Cerebellar nuclear complex (tissue), 1 donor: ENCODE measurements at places on chromosomes 1 and 21.

- DNase-seq = no peak
These were observed 71.3 kb downstream of the ATP5PO start for GRCh38 chr21:33844104-33844889.

GRCh38 chr1:16625497-16626408 is 12.4 kb upstream of the NBPF1 start:
- DNase-seq = no peak

DNA sequence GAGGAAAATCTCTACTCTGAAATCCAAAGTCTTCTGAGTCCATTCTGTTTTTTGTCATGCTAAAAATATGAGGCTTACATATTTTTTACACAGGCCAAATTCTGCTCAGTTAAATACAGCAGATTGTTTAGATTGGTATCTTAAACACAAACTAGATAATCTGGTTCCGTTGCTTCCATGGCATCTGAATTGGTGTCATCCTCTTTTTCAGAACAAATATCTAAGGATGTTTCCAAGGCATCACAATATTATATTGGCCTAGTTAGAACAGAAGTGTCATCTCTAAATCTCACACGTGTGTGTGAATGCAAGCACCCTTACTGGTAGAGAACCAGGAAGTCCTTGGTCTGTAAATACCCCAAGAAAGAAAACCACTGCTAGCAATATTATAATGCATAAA is 151.2 kb downstream of the NRIP1 start:
- no peak for DNase-seq

DNA sequence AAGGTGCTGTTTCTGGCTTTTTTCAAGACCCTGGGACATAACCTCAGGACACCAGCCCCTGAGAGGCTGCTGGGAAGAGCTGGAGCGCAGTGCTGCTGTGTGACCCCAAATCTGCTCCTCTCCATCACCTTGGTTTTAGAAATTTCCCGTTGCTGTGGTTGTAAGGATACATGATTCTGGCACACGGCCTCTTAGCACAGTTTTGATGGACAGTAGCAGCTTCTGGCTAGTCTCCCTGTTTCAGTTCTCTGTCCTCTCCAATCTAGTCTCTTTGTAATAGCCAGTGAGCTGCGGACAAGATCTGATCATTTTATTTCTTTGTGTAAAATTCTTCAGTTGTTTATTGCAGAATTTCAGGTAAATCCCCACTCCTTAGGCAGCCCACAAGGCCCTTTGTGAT is 3.1 kb downstream of the CLIC6 start:
- no peak for DNase-seq

DNA sequence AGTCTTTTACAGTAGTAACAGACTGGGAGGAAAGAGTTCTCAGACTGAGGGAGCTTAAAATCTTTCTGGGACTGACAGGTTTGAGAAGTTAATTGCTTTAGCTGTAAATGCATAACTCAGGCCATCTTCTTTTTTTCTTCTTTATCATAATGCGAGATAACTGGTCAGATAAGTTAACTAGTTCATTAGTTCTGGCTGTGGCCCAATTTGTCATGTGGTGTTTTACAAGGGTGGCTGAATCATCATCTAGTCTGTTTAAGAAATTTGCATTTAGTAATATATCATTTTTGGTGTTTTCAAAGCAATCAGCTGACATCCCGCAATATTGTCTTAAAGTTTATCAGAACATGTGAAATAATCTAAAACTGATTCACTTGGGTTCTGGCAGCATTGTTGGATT is 14.0 kb downstream of the HSD3B2 start:
- no peak for DNase-seq

DNA sequence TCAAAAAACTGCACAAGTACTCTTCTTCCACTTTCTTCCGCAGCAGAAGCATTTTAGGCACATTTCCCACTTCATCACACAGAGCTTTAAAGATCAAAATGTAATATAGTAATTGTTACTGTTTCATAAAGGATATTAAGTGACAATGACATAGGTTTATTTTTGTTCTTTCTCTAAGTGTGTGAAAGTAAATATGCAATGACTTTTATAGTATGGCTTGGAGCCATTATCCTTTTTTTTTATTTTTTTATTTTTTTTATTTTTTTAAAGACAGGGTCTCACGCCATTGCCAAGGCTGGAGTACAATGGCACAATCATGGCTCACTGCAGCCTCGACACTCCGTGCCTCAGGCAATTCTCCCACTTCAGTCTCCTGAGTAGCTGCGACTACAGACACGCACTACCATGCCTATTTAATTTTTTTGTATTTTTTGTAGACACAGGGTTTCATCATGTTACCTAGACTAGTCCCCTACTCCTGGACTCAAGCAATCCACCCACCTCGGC is 7.0 kb downstream of the TRIM33 start:
- DNase-seq = no peak

- no peak for DNase-seq
These were observed 1.2 kb downstream of the RXFP4 start for GRCh38 chr1:155942578-155943141.

- no peak for DNase-seq
These were observed 38.5 kb downstream of the HSPG2 start for GRCh38 chr1:21898326-21899200.

DNA sequence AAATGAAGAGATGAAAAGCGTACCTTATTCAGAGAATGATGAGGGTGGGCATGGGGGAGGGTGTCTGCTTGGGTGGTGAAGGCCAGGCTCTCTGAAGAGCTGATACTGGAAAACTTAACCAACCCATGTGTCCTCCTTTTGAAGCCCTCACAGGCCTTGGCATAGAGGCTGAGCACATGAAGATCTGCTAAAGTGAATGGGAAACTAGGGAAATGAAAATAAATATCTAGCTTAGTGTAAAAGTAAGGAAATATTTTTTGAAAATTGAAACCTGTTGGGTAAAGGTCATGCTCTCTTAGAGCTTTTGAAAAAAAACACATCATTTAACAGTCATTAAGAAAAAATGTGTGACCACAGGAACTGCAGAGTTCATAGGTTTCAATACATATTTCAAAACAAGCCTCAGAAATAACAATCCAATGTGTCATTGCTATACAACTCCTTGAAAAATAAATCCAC is 40.5 kb upstream of the RALGPS2 start:
- DNase-seq = no peak

- no peak for DNase-seq
These were observed 18.2 kb upstream of the MX1 start for GRCh38 chr21:41407541-41408460.

DNA sequence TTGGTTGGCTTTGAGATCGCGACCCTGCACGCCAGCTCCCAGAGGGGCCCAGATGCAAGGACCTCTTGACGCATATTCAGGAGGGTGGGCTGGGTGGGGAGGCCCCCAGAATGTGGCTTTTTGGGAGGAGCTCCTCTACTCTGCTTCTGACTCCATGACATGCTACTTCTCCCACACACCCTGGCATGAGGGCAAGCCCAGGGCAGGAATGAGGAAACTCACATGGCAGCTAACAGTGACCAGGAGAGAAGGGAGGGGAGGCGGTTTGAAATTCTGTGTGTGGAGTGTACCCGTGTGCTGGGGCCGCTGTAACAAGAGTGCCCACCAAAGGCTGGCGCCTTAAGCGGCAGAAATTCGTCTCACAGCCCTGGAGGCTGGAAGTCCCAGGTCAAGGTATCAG is 61.3 kb upstream of the GPR153 start:
- DNase-seq = no peak

DNA sequence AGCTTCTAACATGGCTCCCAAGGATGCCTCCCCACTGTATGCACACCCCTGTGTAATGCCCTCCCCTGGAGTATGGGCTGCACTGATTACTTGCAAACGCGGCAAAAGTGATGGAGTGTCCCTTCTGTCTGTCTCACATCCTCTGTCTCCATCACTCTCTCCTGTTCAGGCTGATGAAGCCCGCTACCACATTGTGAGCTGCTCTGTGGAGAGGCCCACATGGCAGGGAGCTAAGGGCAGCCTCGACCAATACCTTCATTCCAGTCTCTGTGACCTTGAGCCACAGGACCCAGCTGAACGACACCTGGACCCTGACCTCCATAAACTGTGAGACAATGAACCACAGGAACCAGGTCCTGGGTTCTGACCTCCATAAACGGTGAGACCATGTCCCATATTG is 154.1 kb upstream of the ETV3 start:
- no peak for DNase-seq

- DNase-seq = no peak
These were observed 756 bp upstream of the RBM34 start for GRCh38 chr1:235161685-235162327.

DNA sequence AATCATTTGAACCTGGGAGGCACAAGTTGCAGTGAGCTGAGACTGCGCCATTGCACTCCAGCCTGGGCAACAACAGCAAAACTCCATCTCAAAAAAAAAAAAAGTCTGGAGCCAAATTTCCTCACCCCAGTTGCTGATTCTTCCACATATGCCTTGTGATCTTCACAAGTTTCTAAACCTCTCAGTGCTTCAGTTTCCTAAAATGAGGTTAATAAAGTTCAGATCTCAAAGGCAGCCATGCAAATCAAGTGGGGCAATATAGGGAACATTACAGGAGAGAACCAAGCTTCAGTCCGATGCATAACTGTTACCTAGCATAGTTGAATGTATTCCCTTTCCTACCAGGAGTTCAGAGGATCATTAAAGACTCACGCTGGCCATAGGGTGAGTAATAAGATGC is 4.8 kb downstream of the ITLN1 start:
- no peak for DNase-seq

GRCh38 chr1:57916041-57916440 is 492.2 kb upstream of the DAB1 start:
- DNase-seq = no peak
